GM04504 (cell line): ENCODE measurements at places on chromosomes 5 and 9.

DNA sequence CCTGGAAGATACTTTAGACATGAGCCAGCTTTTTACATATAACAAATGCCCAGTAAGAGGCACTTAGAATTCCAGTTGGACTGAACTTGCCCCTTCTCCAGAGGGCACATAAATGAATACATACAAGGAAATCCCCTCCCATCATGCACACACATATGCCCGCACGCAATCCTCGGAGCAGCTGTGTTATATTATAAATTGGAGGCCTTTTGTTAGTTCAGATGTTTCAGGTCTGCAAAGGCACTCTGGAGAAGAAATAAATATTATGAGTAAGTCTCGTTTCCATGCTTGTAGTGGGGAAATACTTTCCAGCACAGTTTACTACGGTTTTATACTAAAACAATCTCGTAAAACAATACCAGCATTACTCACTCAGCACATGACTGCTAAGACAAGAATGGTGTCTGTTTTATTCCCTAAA is 17.6 kb upstream of the MUSK start:
- DNase-seq = peak; percentile 90

DNA sequence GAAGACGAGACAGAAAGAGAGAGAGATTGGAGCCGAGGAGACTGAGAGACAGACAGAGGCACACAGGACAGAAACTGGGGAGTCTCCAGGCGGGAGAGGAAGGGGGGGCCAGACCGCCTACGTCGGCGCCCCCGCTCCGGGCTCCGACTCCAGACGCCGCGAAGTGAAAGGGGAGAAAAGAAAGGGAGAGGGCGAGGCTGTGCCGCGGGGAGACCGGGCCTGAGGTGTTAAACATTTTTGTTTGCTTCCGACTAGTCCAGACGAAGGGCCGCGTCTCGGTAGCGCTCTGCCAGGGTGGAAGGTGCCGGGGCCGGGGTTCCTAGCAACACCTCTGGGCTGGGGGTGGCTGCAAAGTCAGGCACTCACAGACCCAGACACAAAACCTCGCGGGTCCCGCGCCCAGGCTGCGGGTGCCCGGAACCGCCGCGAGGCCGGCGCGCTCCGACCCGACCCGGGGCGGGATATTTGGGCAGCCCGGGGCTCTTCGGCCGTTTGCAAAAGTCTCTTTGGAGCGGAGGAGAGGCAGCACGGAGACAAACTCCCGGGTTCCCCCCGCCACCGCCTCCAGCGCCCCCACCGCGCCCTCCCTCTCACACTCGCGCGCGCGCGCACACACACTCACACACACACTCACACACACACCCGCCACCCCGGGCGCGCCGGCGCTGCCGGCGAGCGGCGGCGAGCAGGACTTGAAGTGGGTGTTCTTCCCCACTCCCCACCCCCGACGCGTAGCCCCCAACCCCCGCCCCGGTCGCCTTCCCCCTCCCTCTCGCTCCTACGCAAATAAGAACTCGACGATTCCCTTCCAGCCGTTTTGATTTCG is 626 bp upstream of the FST start:
- DNase-seq = no peak

DNA sequence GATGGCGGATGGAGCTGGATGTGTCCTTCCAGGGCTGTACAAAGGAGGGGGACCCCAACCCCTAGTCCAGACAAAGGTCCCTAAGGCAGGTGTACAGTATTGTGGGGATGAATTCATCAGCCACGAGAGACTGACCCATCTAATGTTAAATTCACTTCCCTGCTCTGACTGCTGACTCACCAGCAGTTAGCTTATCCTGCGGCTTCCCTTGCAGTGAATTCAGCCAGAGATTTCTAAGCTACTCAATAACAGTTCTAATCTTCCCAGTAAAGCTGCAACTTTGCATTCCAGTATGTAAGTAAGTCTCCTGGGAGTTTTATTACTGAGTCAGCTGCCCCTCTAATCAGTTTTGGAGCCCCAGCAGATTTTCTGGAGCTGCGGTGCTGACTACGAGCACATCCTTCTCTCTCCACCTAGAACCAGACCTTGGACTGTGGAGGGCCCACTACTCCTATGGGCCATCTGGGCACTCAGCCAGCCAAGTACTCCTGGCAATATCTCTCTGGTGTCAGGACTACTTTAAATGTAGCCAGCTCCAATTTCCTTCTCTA is 16.1 kb downstream of the B4GALT1 start:
- peak; percentile 87 for DNase-seq

DNA sequence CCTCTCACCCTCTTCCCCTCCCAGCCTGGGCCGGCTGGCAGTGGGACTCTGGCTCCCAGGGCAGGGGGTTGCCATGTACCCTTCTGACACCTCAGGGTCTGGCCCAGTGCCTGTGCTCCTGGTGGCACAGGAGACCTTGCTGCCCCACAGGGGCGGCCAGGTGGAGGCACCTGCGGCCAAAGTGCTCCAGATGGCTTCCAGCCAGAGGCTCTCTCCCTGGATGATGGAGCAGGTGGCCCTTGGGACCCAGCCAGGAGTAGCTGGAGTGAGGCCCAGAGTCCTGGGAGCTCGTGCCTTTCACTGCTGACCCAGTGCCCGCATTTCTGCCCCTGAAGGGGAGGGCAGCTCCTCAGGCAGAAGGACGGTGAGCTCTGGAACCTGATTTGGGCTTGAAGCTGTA is 87.3 kb downstream of the NTNG2 start:
- no peak for DNase-seq

GRCh38 chr5:170747357-170747756 is 36.2 kb upstream of the GABRP start:
- no peak for DNase-seq

DNA sequence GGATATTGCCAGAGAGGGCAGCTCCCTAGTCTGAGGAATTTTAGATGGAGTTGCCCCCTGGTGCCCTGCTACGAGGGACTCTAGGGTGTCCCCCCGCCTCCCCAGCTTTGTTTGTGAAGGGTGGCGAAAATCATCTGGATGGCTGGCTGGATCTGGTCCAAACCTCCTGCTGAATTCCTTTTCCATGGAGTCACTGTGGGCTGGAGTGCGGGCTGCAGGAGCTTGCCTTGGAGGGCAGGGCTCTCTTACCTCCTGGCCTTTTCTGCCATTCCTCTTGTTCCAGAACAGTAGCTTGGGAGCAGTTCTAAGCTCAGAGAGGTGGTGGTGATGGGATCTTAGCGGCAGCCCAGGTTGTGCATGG is 2.1 kb downstream of the SYNPO start:
- DNase-seq = peak; percentile 79

DNA sequence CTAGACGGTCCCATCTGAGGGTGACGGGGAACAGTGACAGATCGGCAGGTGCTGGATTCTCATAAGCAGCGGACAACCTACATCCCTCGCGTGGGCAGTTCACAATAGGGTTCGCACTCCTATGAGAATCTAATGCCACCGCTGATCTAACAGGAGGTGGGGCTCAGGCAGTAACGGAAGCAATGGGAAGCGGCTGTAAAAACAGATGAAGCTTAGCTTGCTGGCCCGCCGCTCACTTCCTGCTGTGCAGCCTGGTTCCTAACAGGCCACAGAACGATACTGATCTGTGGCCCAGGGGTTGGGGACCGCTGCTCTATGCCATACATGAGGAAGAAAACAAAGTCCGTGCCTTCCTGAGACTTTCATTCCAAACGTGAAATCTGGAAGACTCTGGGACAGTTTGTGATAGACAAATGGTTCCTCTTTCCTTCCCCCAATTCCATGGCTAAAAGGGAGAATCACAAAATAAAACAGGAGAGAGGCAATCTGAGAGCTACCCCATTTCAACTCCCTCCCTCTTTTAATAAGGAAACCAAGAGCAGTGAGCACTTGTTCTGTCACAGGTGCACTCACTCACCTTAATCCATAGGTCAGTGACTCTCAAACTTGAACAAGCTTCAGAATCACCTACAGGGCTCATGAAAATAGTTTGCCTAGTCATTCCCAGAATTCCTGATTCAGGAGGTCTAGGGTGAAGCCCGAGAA is 12.1 kb downstream of the PDCL start:
- no peak for DNase-seq

- DNase-seq = no peak
These were observed 868.0 kb upstream of the CTNND2 start for GRCh38 chr5:12772276-12772675.

DNA sequence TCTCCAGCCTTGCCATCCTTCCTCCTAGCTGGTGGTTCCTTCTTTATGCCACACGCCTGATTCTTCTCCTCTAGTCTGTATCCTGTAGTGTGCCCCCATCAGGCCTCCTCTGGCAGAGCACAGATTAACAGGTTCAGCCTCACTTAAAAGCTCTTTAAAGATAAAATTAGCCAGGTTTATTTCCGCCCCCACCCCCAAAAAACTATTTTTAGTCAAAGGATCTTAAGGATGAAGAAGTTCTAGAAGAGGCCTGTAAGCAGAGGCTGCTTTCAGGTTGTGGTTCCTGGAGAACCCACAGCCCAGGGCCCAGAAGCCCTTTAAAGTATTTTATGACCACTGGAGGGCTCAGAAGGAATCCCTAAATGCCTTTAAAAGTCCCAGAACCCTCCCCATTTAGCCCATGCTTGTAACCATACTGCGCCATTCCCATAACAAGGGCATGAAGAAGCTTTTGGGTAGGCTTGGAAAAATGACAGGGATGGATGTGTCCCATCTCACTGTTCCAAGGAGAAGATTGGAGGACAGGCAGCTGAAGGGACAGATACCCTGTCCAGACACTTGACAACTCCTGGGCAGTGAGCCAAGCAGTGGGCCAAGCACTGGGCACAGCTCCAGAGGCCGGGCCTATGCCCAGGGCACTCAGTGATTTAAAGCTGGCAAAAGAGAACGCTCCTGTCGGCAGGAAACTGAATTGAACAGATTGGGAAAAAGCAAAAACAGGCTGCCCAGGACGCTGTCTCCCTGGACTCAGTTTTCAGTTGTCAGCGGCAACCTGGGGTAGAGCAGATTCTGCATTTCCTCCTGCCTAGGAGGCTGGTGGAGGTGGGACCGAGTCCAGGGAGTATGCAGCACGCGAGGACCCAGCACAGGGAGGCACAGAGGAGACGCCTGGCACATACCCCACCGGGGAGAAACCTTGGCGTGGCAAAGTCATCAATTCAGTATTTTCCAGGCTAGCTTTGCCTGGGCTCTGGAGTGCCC is 106.3 kb upstream of the SSBP2 start:
- DNase-seq = no peak

- no peak for DNase-seq
These were observed 112.4 kb upstream of the CTSL start for GRCh38 chr9:87613265-87614111.

- DNase-seq = no peak
These were observed 40.4 kb upstream of the SMU1 start for GRCh38 chr9:33116860-33117259.

GRCh38 chr9:86975606-86976005 is 28.3 kb upstream of the GAS1 start:
- no peak for DNase-seq

GRCh38 chr9:2377834-2378233 is 243.8 kb upstream of the VLDLR start:
- no peak for DNase-seq

- DNase-seq = no peak
These were observed 116.2 kb downstream of the MAN2A1 start for GRCh38 chr5:109805883-109806282.

DNA sequence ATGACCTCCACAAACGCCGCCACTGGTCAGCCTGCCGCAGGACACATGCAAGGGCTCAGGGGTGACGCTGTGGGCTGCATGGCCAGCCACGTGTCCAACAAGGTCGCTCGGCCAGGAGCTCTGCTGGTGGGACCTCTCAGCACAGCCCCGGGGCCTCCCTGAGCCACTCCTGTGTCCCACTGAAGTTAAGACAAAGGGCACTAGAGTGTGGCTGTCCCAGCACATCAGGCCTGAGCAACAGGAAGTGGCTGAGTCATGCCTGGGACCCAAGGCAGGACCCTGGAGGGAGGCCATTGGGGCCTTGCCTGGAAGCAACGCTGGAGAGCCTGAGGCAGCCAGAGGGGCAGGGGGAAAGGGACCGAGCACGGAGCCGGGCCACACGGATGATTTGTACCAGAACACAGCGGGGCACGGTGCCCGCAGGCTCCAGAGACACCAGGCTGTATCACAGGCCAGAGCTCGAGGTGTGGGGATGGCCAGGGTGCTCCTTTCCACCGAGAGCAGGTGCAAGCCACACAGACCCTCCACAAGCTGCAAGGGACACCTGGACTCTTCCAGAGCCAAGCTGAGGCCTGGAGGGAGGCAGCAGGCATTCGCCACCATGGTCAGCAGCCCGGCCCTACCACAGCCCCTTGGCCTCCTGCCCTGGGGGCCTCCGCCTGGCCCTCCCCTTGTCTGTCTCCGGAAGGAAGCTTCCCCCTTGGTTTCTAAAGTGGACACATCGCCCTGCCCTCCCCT is 6.5 kb upstream of the TMEM210 start:
- DNase-seq = no peak

- no peak for DNase-seq
These were observed 159.5 kb upstream of the ERCC6L2 start for GRCh38 chr9:95715868-95716435.

DNA sequence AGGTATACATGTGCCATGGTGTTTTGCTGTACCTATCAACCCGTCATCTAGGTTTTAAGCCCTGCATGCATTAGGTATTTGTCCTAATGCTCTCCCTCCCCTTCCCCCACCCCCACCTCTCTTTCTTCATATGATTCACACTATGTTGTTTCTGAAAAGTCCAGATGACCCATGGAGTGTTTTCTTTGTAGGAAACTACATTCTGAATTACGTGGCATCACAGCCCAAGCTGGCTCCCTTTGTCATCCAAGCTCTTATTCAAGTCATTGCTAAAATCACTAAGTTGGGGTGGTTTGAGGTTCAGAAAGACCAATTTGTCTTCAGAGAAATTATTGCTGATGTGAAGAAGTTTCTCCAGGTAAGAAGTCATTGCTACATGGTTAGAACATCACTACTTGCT is 30.4 kb downstream of the RANBP17 start:
- DNase-seq = no peak

GRCh38 chr5:160463740-160464465 is 42.2 kb downstream of the PTTG1 start:
- no peak for DNase-seq

- DNase-seq = no peak
These were observed 158.8 kb upstream of the SPEF2 start for GRCh38 chr5:35458824-35459207.

DNA sequence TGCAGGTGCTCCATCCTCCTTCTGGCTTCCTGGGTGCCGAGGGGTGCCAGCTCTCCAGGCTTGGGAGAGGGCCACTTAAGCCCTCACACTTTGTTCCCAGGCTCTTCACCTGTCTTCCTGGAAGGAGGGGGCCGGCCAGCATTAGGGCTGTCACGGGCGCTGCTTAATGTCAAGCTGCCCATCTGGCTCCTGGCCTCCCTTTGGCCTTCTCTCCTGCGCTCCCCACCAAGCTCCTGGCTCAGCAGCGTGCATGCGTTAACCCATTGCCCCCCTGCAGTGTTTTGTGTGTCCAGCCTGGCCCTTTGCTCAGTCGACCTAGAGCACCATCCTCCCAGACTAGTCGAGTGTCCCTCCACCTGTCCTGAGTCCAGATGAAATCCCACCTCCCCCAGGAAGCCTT is 21.3 kb downstream of the NTNG2 start:
- no peak for DNase-seq

GRCh38 chr5:95633671-95634070 is 12.9 kb upstream of the RFESD start:
- DNase-seq = no peak

- no peak for DNase-seq
These were observed 276.7 kb upstream of the KIF2A start for GRCh38 chr5:62029303-62029702.
